ENCODE measurements at places on chromosomes 16 and 17.

- DNase-seq, result no peak
Observed at GRCh38 chr16:73321853-73322252, 273.9 kb upstream of the ZFHX3 start.

DNA sequence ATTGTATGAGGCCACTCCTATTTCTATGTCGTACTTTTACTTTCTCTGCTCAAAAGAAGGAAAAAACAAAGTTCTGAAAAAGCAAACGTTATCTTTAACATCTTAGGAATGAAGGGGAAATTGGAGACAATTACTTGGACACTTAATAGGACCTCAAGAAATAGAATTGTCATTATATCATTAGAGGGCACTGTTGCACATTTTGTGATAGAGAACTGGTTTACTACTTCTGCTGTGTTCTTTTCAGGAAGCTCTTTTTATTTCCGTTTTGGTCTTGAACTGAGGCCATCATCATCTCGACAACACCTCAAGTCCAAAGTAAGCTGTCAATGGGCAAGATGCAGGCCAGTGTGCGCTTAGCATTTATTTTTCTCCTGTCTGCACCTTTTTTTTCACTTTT lies 14.6 kb downstream of the COG4 start:
- no peak for DNase-seq

GRCh38 chr17:7993972-7994589 lies 8.3 kb upstream of the GUCY2D start:
- no peak for DNase-seq

- DNase-seq, result no peak
Observed at GRCh38 chr17:12727881-12728280, 61.4 kb upstream of the ARHGAP44 start.

- DNase-seq, result no peak
Observed at GRCh38 chr16:15513156-15513555, 78.8 kb downstream of the BMERB1 start.

DNA sequence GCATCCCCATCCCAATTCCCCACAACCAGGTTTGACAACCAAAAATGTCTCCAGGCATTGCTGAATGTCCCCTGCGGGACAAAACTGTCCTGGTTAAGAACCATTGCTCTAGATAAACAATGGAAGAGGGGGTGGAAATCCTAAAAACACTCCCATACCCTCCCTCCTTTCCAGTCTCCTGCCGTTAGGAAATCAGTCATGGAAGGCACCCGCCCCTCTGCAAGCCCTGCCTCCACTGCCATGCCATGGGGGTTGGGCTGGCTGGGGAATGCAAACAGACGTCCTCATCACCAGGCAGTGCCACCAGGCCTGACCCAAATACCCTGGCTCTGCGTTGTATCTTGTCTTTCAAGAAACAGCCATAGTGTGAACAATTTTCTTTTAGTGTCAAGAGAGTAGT lies 57.5 kb downstream of the CYTH1 start:
- DNase-seq, result no peak

Measured in SIG-M5 (cell line).